ENCODE measurements at places on chromosomes 2 and 18.

GRCh38 chr18:52670896-52671295 is 330.9 kb downstream of the DCC start:
- H3K4me3 ChIP-seq, result no peak overlapping the region
- H3K27ac ChIP-seq, result no peak overlapping the region
- no peaks in the 10 kb centered on the region for H3K4me1 ChIP-seq
- H3K27me3 ChIP-seq, result no peaks in the 10 kb centered on the region
- H3K36me3 ChIP-seq, result no peaks in the 10 kb centered on the region

DNA sequence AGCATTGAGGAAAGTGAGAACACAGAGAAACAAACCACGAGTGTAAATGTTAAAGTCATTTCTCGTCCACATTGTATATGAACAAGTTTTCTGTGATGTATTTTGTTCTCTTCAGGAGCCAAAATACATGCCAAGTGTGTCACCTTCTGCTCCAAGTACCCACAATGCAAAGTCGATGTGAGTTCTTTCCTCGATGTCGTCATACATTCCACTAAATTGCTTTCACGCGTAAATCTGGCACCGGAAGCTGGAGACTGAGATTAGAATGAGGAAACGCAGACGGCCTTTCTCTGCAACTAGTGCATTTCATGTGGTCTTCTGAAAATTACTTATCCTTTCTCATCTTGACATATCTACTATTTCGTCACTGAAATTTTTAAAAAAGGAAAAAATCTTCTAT is 118.5 kb upstream of the SALL3 start:
- no peaks in the 10 kb centered on the region for H3K4me1 ChIP-seq
- peaks cover 4% of the 10 kb centered on the region for H3K27me3 ChIP-seq
- H3K4me3 ChIP-seq, result no peak overlapping the region
- H3K27ac ChIP-seq, result no peak overlapping the region

DNA sequence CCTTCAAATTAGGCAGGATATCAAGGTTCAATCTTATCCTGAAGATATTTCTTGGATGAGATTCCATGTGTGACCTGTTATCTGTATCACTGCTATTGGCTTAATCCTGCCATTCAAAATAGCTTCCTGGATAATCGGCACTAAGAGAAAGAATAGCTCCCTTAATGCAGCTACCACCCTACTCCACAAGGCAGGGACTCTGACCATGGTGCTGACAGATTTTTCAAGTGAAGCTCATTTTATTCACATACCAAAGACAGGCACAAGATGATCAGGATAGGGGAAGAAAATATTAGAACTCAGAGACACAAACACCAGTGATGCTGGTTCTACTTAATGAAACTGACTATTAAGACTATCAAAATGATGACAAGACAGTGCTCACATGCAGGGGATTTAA is 74.9 kb downstream of the ORC4 start:
- H3K27me3 ChIP-seq, result no peaks in the 10 kb centered on the region
- no peaks in the 10 kb centered on the region for H3K4me1 ChIP-seq
- DNase-seq, result no peak
- H3K27ac ChIP-seq, result no peak overlapping the region
- H3K36me3 ChIP-seq, result no peaks in the 10 kb centered on the region
- no peak overlapping the region for H3K4me3 ChIP-seq

DNA sequence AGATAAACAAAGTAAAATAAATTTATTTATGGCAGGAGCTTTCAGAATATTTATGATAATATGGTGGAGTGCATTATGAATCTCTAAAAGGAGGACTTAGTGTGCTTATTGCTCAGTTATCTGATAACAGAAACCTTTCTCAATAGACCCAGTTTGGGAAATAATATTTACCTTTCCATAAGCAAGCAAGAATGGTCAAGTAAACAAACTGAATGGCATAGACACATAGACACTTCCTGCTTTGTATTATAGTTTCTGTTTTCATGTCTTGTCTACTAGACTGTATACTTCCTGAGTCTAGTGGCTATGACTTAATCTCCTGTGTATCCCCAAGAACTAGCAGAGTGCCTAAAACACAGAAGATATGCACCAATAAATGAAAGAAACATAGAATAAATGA is 87.8 kb downstream of the UPP2 start:
- H3K4me3 ChIP-seq, result no peak overlapping the region
- no peak overlapping the region for H3K27ac ChIP-seq
- DNase-seq, result no peak
- H3K27me3 ChIP-seq, result no peaks in the 10 kb centered on the region

GRCh38 chr2:237091779-237092436 is 6.2 kb downstream of the COPS8 start:
- H3K27me3 ChIP-seq, result no peaks in the 10 kb centered on the region
- no peak overlapping the region for H3K4me3 ChIP-seq
- H3K4me1 ChIP-seq, result peaks cover 71% of the 10 kb centered on the region
- DNase-seq, result no peak
- peak overlapping the region; percentile 47 for H3K27ac ChIP-seq

DNA sequence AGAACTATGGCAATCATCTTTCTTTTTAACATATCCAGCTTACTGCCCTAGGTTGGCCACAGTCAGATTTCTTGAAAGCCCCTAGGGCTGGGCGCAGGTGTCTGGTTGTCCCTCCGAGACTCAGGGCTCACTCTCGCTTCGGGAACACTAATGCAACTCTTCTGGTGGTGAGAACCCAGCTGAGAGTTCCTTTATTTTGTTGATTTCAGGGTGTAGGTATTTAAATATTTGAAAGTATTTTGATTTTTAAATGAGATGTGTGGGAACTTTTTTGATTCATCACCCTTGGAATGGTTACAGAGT is 40.7 kb downstream of the INPP4A start:
- DNase-seq, result no peak
- no peaks in the 10 kb centered on the region for H3K36me3 ChIP-seq
- no peaks in the 10 kb centered on the region for H3K27me3 ChIP-seq
- peaks cover 25% of the 10 kb centered on the region for H3K4me1 ChIP-seq
- H3K4me3 ChIP-seq, result no peak overlapping the region

- no peaks in the 10 kb centered on the region for H3K27me3 ChIP-seq
- H3K4me3 ChIP-seq, result peak overlapping the region; percentile 49
- peak overlapping the region; percentile 89 for H3K27ac ChIP-seq
- no peaks in the 10 kb centered on the region for H3K36me3 ChIP-seq
Measured at GRCh38 chr2:98869272-98869641, 66.8 kb downstream of the CRACDL start.

DNA sequence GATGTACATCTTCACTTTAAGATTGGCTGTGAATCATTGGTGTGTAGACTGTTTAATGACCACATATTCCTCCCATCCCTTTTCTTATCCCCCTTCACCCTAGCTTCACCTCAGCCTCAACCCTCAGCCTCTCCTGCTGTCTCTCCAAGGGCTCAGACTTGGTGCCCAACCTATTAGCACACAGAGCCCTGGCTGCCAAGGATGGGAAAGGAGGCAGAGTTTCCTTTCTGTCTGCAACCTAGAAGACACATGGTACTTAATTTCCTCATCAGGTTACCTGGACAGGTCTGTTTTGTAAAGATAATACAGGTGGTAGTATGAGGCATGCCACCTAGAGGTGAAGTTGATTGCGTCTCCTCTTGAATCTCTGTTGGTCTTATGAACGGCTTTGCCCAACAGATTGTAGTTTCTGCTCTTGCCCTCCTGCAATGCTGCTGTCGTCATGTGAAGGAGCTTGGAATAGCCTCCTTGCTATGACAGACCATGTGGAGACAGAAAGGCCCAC is 44.5 kb upstream of the RMND5A start:
- H3K36me3 ChIP-seq, result no peaks in the 10 kb centered on the region
- no peak overlapping the region for H3K4me3 ChIP-seq
- no peak for DNase-seq
- no peaks in the 10 kb centered on the region for H3K27me3 ChIP-seq
- peaks cover 3% of the 10 kb centered on the region for H3K4me1 ChIP-seq

- no peak overlapping the region for H3K4me3 ChIP-seq
- H3K27ac ChIP-seq, result no peak overlapping the region
- H3K4me1 ChIP-seq, result no peaks in the 10 kb centered on the region
- H3K27me3 ChIP-seq, result no peaks in the 10 kb centered on the region
- no peak for DNase-seq
Measured at GRCh38 chr2:218236829-218237228, 19.8 kb downstream of the ARPC2 start.

DNA sequence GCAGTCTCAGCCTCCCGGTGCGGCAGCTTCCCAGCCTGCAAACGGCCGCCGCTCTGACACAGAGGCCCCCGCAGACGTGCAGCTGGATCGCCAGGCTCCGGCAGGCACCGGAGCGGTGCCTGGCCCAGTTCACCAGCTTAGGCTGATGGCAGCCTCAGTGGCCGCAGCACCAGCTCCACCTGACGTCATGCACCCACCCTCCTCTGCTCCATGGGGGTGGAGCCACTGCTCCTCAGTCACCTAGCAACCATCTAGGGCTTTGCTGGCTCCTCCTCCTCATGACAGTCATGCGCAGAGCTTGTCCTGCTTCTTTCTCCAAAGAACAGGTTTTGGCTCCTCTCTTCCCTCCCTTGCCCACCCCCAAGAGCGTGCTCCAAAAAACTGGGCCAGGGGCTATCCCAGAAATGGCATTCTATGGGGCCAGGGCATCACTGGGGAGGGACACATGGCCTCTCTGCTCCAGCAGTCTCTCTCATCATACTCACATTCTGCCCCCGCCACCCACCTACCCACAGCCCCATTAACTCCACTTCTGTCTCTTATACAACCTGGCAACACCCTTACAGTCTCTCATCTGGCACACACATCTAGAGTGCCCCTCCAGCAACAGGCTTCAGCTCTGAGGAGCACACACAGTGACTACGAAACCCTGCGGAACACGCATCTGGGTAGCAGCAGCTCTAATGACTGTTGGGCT is 5.5 kb downstream of the DCTN1 start:
- no peak for DNase-seq
- H3K27me3 ChIP-seq, result no peaks in the 10 kb centered on the region
- H3K4me1 ChIP-seq, result peaks cover 4% of the 10 kb centered on the region
- H3K27ac ChIP-seq, result peak overlapping the region; percentile 47
- H3K36me3 ChIP-seq, result peaks cover 10% of the 10 kb centered on the region

DNA sequence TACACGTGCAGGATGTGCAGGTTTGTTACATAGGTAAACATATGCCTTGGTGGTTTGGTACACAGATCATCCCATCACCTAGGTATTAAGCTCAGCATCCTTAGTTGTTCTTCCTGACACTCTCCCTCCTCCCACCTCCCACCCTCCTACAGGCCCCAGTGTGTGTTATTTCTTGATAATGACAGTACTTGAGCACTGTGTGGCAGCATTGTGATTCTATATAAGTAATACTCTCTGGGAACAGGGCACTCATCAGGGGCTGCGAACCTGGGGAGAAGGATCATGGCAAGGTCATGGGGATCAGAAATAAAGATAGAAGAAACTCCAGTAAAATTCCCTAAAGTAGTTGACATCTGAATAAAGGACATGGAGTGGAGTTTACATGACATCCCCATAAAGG is 1256.2 kb upstream of the CRIM1 start:
- no peak overlapping the region for H3K27ac ChIP-seq
- no peaks in the 10 kb centered on the region for H3K36me3 ChIP-seq
- no peak for DNase-seq
- H3K4me3 ChIP-seq, result no peak overlapping the region
- H3K27me3 ChIP-seq, result no peaks in the 10 kb centered on the region
- no peaks in the 10 kb centered on the region for H3K4me1 ChIP-seq

GRCh38 chr2:156476850-156477206 is 40.6 kb downstream of the GPD2 start:
- H3K27me3 ChIP-seq, result no peaks in the 10 kb centered on the region
- H3K4me1 ChIP-seq, result peaks cover 27% of the 10 kb centered on the region
- peak overlapping the region; percentile 60 for H3K27ac ChIP-seq
- DNase-seq, result no peak

DNA sequence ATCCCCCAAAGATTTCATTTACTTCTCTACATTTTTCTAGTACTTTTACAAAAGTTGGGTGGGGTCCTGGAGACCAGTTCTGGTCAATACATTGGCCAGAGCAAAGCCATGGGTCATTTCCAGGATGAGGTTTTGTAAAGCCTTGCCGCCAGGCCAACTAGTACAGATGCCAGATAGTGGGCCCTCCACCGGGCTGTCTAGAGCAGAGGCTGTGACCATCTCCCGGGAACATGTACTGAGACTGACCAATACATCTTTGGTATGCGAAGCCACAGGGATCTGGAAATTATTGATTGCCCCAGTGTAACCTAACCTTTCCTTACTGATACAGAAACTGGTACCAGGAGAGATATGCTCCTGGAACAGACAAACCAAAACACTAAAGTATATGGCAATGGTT is 599.2 kb downstream of the ADCYAP1 start:
- no peak for DNase-seq
- no peaks in the 10 kb centered on the region for H3K36me3 ChIP-seq
- H3K27ac ChIP-seq, result no peak overlapping the region
- H3K4me3 ChIP-seq, result no peak overlapping the region

DNA sequence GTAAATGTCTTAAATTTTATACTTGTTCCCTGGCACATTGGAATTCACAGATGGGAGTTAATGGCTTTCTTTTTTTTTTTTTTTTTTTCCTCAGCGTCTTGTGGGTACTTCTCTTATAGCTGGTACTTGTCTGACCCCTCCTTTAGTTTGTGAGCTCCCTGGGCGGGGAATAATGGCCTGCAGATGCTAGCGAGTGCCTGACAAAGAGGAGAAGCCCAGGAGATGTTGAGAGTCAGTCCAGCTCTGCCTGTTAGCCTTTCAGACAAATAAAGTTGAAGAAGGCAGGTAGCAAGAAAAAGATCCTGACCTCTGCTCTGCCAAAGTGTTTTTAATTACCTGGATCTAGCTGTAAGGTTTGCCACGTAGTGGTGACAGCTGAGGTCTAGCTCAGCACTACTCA is 6.6 kb downstream of the BCL2L11 start:
- peaks cover 11% of the 10 kb centered on the region for H3K4me1 ChIP-seq
- DNase-seq, result no peak
- H3K36me3 ChIP-seq, result peaks cover 83% of the 10 kb centered on the region
- H3K4me3 ChIP-seq, result no peak overlapping the region
- H3K27me3 ChIP-seq, result no peaks in the 10 kb centered on the region

DNA sequence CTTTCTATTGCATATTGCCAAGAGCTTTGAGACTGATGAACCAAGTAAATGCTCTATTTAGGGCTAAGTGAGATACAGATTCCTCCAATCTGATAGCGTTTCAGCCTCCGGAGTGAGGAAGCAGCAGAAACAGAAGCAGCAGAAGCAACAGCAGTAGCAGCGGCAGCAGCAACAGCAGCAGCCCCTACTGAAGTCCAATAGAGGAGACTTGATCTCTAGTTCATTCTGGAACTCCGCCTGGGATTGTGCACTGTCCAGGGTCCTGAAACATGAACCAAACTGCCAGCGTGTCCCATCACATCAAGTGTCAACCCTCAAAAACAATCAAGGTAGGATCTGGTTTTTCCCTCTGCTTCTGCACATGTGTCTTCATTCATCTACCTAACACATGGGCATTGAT is at the start of gene DPP10:
Gene DPP10 (plus strand): TSS at position 132 of the 400 bp plus-strand sequence.
- H3K4me1 ChIP-seq, result no peaks in the 10 kb centered on the region
- no peak within 1 kb of the TSS for H3K27ac ChIP-seq
- no peak for DNase-seq
- no peaks in the 10 kb centered on the region for H3K36me3 ChIP-seq
- no peaks in the 10 kb centered on the region for H3K27me3 ChIP-seq

DNA sequence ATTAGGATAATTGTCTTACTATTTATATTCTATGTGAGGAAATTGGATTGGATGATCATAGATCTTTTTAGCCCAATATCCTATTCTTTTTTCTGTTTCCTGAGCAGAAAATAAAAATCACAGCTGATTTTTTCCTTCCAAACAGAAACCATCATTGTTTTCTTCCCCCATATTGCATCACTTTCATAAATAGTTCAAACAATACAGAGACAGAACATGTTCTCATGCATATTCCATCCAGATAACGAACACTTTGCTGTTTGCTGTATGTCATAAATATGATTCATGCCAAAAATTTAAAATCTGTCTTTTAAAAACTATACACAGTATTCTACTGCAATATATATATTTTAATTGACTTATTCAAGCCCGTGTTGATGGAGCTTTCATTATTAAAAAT is 22.0 kb upstream of the RALBP1 start:
- DNase-seq, result no peak
- H3K4me3 ChIP-seq, result no peak overlapping the region
- H3K27ac ChIP-seq, result no peak overlapping the region
